ENCODE measurements at places on chromosomes 3 and 15. TPM values are rescaled to one million over a fixed set of nuclear protein-coding genes. Genes with fewer than 3 reads are reported as not detected.

GRCh38 chr3:148763986-148764935, 63.4 kb upstream of the CPB1 start:
- DNase-seq, result no peak

DNA sequence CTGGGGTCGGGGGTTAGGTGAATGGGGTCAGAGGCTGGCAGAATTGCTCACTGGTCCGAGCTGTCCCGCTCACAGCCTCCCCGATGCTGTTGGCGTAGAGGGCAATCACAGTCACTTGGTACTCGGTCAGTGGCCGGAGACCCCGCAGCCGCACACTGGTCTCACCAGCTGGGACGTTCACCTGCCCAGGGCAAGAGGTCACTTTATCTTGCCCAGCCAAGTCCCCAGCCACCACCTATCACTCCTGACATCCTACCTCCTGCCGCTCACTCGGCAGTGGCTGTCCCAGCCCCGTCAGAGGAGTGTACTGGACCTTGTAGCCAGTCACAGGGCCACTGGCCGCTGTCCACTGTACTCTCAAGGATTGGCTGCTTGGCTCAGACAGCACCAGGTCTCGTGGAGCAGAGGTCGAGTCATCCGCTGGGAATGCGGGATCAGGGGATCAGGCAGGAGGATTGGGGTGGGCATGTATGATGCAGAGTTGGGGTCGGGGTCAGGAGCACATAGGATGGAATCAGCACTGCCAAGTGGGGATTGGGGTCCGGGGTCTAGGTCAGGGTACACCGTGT, 2.5 kb downstream of the COL7A1 start:
- DNase-seq, result no peak

The SERPINI2 gene
- total RNA-seq, result not detected

DNA sequence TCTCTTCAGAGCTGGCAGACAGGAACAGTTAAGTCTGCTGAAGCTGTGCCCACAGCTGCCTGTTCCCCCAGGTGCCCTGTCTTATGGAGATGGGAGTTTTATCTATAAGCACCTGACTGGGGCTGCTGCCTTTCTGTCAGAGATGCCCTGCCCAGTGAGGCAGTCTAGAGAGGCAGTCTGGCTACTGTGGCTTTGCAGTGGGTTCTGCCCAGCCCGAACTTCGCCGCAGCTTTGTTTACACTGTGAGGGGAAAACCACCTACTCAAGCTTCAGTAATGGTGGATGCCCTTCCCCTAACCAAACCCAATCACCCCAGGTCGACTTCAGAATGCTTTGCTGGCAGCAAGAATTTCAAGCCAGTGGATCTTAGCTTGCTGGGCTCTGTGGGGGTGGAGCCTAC, 91.2 kb downstream of the SLC25A26 start:
- DNase-seq, result no peak
